ENCODE measurements at places on chromosomes 6 and 20.

GRCh38 chr6:83514866-83515466 is 2.6 kb downstream of the PRSS35 start:
- DNase-seq = no peak

DNA sequence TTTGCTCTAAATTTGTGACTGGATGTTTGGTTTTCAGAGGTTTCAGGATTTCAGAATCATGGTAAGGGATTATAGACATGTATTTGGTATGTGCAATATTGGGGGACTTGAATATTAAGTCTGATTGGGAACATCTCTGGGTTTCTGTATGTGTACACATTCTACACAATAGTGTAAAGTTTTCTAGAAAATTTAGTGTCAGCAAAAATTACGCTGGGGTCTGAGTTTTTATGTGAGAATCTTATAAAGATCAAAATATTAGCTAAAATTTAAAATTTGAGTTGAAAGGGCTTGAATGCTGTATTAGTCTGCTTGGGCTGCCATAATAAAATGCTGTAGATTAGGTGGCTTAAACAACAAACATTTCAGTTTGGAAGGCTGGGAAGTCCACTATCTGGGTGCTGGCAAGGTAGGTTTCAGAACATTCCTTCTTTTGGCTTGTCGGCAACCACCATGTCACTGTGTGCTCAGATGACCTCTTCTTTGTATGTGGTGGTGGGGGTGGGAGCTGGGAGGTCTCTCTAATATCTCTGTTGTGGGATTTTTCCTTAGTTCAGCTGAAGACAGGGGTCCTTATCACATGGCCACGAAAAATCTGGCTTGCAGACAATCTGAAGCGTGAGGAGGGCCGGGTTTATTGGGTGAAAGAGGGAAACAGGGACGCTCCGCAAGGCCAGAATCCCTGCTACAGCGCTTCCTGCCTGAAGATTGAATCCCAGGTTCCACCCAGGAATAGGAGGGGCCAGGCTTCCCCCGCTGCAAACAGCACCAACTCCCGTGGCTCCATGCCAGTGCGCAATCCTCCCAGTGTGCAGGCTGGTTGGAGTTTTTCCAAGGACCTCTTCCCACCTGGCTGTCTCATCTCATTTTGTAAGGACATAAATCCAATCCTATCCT is 299.7 kb downstream of the PLCB1 start:
- DNase-seq = no peak

GRCh38 chr6:126770176-126770575 is 348.3 kb upstream of the RSPO3 start:
- no peak for DNase-seq

DNA sequence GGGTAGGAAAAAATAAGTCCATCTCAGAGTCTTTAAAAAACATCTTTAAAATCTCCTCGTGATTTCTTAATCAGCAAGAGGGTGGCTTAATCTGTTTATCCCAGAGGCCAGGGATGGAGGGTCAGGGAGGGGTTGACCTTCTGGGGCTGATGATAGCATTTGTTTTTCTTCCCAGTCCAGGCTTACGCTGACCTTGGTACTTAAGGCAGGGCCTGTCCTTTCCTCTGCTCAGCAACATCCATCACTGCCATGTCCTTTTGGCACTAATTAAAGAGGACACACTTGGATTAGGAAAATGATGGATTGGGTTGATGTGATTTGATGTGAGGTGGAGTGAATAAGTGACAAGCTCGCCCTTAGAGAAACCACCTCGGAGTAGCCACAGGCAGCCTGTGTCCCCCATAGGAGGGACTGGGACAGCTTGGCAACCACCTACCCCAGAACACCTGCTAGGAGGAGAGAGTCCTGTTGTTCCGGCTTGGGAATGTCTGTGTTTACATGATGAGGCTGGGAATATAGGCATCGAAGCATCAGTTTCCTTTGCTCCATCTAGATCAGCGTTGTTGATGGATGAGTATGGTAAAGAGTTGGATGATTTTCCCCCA is 44.2 kb downstream of the PHACTR3 start:
- DNase-seq = no peak

GRCh38 chr6:22412994-22413393 is 116.2 kb upstream of the PRL start:
- DNase-seq = no peak

GRCh38 chr20:44696315-44696714 is 18.9 kb upstream of the CCN5 start:
- no peak for DNase-seq

DNA sequence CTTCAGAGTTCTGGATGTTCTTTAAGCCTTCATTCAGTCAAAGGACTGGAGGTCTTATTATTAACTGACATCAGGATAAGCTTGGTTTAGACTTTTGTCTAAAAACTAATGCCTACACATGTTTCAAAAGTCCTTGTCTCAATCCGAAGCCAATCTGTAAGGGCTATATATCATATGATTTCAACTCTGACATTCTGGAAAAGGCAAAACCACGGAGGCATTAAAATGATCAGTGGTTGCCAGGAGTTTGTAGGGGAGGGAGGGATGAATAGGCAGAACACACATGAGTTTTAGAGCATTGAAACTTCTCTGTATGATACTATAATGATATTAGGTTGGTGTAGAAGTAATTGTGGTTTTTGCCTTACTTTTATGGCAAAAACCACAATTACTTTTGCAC is 1285.8 kb upstream of the CITED2 start:
- no peak for DNase-seq

DNA sequence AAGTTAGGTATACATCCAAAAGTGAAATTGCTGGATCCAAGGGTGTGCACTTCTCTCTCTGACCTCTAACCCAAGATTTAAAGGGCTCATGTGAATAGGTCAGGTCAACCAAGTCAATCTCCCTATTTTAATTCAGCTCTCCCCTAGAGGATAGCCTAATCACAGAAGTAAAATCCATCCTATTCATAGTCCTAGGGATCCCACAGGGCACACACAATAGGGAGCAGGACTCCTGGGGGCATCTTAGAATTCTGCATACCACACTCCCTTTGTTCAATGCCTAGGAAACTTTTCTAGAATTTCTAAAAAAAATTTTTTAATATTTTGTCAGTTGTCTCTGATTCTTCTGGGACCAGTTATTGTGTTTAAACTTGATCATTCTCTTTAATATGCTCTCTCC is 35.1 kb downstream of the CST9L start:
- no peak for DNase-seq

GRCh38 chr20:62159839-62160238 is 16.3 kb downstream of the SS18L1 start:
- DNase-seq = no peak

- no peak for DNase-seq
Observed at GRCh38 chr20:45948261-45948733, 13.8 kb downstream of the PCIF1 start.

DNA sequence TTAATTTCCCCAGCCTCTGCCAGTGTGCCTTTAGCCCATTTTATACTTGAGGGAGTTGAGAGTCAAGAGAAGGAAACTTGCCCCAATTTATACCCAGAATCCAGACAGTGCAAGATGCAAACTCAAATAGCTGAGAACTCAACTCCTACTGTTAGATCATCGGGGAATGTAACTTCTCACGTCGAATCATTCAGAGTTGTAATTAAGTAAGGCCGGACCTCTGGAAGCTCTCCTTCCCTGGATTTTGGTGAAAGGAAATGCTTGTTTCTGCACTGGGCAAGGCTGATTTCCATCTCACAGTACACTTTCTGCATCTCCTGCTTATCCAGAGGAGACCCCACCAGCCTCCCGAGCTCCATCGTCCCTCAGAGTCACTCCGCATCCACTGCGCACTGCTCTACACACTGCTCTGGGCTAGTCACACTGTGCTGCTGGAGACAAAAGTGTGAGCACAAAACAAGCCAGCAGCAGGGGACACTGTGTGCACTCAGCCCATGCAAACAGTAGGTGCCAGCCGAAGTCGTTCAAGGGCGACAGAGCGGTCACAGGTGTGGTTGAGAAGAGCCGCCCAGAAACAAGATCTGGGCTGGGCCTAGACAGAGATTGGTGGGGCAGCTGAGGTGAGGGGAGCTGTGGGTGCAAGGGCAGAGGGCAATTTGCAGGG is 150.4 kb upstream of the QKI start:
- no peak for DNase-seq

- DNase-seq = no peak
Observed at GRCh38 chr20:40631119-40631631, 57.9 kb downstream of the MAFB start.

DNA sequence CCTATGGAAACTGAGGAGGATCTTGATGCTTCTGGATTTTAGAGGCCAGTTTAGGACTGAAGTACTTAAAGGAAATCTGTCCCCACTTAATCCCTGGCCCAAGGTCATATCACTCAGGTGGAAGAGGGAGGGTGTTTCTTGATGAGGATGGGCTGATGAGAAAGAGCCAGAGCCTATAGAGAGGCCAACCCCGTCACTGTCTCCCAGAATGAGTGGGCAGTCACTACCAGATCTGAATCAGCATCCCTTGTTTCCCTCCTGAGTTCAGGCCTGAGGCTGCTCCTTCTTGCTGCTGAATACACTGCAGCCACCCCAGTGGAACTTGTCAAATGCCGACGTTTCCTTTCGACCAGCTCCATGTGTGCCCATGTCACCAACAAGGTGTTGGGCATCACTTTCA is 14.8 kb downstream of the ARMC12 start:
- DNase-seq = no peak
